Left ventricle myocardium inferior (tissue), 1 donor: ENCODE measurements at places on chromosomes 11 and 22.

DNA sequence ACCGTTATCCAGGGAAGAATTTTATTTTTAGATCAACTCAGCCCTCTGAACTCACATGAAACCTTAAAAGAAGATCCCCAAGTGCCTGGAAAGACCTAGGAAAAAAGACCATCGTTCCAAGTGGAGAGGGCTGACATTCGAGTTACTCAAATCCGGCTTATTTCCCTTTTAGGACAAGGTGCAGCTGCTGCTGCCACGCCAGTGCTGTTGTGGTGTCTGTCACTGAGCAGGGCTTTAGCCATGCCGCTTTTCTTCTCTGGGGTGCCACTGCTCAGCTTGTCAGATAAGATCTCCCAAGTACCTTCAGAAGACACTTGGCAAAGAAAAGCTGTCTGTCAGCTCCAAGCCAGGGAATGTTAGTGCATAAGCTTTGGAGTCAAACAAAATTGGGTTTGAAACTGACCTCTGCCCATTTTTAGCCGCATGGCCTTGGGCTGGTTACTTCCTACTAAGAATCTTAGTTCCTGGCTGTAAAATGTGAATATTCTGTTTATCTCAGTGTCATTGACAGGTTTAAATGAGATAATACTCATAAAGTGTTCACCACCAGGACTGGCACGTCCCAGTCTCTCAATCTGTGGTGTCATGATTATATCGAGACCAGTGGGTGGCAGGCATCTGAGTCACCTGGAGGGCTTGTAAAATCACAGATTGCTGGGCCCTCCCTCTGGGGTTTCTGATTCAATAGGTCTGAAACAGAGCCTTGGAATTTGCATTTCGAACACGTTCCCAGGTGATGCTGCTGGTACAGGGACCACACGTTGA, 117.5 kb downstream of the PKNOX2 start:
- DNase-seq = no peak

GRCh38 chr22:44129619-44129976, 51.1 kb upstream of the PARVG start:
- no peak for DNase-seq

DNA sequence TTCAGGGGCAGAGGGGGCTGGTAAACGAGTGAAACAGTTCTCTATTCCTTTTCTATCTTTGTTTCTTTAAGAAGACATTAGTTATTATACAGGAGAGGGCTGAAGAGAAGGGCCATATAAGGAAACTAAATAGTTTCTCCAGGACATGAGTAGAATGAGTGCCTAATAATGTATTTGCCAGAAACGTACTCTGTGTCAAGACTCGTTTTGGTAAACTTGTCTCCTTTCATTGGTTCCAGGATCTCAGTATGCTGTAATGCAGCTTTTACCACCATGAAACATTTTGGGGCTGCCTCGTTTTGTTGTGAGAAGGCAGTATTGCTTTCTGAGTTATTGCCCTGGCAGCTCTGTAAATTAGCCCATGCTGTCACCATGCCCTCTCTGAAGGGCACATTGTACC, 51.7 kb downstream of the POLD3 start:
- no peak for DNase-seq

DNA sequence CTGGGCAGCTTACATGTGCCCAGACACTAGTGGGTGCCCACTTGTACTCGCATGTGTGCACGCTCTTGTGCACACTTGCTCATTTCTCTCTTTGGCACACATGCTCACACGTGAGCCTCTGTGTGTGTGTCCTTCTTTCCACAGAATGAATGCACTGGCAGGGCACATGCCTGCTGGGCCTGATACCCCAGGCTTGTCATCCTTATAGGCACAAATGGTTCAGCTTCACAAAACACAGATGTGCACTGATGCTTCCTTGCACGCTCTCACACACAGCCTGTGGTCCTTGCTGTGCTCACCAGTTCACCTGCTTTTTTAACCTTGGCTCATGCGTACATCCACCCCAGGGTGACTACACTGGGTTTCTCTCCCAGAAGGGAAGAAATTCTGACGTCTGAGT, 174.8 kb downstream of the BUD13 start:
- DNase-seq = no peak

GRCh38 chr11:60989093-60989650, 17.7 kb downstream of the CD6 start:
- DNase-seq = no peak

DNA sequence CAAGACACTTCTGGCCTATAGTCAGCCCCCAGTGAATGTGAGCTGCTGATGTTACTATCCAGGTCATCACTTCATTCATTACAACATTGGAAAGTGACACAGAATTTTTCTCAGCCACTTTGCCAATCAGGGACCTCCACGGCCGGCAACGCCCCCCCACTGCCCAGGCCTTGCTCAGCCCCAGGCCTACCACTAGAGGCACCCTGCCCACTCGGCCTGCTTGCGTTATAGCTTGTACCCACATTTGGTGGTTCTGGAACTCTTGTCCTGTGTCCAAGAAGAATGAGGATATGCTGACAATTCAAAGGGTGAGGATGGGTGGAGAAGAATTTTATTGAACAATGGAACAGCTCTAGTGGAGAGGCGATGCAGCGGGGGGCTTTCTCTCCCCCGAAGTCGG, 96.2 kb downstream of the TSPAN18 start:
- no peak for DNase-seq

GRCh38 chr22:31287818-31288495, 4.3 kb downstream of the PIK3IP1 start:
- DNase-seq = no peak

- no peak for DNase-seq
These were observed 7.3 kb downstream of the SERGEF start for GRCh38 chr11:18005376-18006129.

- no peak for DNase-seq
These were observed 298.8 kb downstream of the SWAP70 start for GRCh38 chr11:9962722-9963121.

DNA sequence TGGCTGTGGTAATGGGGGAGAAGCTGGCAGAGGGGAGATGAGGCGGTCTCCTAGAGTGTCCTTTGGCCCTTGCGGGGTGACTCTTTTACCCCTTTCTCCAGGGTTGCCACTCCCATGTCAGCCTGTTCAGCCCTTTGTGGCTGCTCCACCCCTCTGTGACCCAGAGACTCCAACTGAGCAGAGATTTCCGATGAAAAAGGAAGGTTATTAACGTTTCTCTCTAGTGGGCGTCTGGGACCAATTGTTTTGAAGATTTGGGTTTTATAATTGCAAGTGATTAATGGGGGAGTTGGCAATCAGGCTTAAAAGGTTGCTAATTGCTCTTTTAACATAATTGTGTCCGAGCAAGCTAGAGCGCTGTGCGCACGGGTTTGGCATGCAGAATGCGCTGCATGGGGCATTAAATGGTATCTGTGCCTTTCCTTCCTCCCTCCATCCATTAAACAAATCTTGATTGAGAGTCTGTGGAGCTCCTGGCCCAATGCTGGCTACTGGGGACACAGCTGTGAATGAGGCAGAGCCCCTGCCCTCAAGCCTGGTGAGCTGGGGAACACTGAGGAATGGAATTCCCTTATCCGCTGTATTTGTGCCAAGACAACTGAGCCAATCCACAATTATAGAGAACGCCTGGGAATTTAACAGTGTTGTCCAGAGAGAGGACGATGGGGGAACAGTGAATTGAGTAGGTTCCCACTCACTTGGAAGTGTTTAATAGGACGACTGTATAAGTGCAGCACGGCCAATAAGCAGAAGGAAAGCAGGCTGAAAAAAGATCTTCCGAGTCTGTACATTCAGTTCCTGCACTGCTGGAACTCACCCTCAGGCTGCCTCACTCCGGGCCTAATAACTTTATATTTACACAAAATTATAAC, 295.9 kb downstream of the MIAT start:
- no peak for DNase-seq

DNA sequence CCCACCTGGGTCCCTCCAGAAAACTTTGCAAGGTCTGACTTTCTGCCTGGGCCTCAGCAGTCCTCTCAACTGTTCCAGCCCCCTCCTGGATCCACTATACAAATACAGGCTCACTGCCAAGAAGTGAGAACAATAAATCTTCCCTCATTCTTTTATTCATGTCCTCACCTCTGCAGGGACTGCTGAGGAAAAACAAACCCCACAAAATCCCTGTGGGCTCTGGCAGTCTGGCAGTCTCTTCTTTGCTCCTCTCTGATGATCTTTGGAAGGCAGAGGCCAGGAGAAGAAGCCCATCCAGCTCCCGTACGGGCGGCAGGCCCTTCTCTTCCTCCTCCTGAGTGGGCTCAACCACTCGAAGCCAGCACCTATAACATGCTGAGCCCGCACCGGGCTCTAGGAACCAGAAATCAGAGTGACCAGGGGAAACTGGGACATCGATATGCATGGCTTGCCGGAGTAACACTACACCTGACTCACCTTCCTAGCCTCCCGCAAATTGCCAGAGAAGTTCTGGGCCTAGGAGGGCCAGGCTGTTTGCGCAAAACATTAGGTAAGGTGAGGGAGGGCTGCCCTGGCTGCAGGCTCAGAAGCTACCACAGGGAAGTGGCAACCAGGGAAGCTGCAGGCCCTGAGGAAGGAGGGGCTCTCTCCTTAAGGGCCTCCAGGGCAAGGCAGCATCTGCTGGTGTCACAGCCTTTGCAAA, 24.2 kb downstream of the TMPRSS5 start:
- no peak for DNase-seq

GRCh38 chr11:2963112-2963754, 28.9 kb downstream of the NAP1L4 start:
- no peak for DNase-seq

DNA sequence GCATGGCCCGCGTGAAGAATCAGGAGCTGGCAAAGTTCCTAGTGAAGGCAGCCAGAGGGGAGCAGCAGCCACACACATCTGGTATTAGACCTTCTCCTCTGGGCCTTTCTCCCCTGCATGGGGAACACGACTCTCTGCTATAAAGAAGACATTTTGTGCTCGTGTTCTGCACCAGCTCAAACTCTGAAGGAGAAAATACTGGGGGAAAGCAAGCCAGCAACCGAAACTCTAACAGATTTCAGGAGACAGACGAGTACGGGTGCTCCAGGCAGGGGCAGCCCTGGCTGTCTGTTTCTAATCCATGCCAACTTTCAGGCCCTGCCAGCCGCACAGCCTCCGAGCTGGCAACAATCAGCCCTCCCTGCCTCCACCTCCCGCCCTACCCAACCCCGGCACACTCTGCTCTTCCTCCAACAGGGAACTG, 296.3 kb downstream of the BRD1 start:
- DNase-seq = no peak

DNA sequence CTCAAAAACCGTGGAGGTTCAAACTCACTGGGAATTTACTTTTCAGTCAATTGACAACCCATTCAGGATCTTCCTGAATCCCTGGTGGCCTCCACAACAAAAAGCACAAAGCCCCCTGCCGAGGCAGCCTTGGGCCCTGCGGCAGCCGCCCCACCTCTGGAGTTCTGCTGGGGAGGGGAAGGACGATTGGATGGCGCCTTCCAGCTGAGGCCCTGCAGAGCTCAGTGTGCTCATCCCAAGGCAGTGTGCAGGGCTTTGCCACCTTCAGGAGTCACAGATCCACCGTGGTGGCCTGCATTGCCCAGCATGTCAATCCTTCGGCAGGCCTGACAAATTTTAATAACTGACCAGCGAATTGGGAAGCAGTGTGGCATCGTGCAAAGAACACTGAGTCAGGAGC, 7.4 kb downstream of the ZFTA start:
- DNase-seq = no peak

DNA sequence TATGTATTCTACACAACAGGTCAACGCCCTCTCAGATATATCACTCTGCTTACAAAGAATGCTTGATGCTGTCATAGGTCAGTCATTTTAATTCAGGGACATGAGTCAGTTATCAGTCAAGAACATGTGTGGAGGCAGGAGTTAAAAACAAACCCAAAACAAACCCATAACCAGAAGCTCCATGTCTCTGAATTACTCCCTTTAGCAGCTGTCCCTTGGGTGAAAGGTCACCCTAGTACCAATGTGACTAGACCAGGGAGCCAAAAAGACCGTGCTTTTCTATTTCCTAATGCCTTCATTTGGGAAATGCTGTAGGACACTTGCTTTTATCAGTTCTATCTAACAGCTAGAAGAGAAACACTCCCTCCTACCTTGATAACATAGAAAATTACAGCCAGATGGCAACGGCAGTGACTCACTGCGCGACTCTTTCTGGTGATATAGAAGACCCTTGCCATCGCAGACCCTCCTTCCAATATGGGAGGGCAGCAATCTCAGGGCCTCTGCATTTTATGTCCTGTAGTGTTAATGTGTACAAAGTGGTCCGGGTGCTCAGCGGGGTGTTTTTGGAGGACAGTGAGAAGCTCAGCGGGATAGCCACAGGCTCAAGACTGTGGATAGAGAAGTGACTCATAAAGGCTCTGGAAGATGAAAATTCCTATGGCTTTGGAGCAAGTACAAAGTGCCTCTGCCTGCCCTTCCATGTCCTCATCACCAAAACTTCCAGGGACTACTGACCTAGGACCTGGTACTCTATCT, 24.8 kb downstream of the APOL5 start:
- DNase-seq = no peak

DNA sequence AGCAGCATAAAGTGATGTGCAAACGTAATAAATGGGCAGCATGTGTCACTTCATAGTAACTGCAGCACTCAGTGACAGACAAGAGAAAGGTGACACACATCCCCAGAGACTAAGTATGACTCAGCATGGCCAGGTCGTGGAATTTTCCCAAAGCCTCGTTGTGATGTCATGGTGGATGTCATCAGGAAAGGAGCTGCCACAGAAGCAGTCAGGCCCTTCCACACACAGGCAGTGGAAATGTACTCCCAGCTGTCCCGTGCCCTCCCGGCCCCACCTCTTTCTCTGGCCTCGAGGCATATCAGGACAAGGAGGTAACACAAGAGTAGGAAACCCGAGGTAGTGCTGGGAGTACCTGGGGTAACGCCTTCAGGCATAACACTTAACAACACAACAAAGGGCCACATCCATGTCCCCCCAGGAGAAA, 8.1 kb downstream of the PC start:
- DNase-seq = no peak

- DNase-seq = peak; percentile 53
These were observed 29.9 kb downstream of the SHANK2 start for GRCh38 chr11:71222318-71223080.

DNA sequence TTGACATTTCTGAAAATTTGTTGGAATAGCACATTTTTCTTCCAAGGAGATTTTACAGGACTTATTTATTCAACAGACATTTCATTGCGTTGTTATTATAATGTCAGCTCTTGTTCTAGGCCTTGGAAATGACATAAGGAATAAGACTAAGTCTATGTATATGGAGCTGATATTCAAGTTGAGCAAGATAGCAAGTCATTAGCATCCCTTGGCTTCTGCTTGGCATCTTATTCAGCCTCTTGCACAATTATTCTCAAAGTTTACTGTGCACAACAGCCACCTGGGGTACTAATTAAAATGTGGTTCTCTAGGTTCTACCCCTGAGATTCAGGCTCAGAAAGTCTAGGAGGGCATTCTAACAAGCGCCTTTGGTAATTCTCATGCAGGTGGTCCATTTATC, 304.8 kb upstream of the DDI1 start:
- DNase-seq = no peak
